NCI-H446 (cell line): ENCODE measurements at places on chromosomes 4 and X.

- DNase-seq: no peak
These were observed 102.8 kb downstream of the RTL5 start for GRCh38 chrX:72028701-72029470.

GRCh38 chr4:1207603-1208265, 35.4 kb upstream of the SPON2 start:
- peak; percentile 29 for DNase-seq

GRCh38 chrX:19285857-19286256, 57.9 kb upstream of the PDHA1 start:
- no peak for DNase-seq

- no peak for DNase-seq
These were observed 130.9 kb downstream of the RNF150 start for GRCh38 chr4:141002323-141002805.

- no peak for DNase-seq
These were observed 5.7 kb downstream of the JAKMIP1 start for GRCh38 chr4:6194458-6195195.

- DNase-seq: no peak
These were observed 82.5 kb downstream of the LCORL start for GRCh38 chr4:17939054-17939453.

GRCh38 chr4:119587796-119588195, 40.8 kb downstream of the PDE5A start:
- DNase-seq: no peak

GRCh38 chrX:43836435-43837184, 45.6 kb downstream of the MAOB start:
- DNase-seq: peak; percentile 46

DNA sequence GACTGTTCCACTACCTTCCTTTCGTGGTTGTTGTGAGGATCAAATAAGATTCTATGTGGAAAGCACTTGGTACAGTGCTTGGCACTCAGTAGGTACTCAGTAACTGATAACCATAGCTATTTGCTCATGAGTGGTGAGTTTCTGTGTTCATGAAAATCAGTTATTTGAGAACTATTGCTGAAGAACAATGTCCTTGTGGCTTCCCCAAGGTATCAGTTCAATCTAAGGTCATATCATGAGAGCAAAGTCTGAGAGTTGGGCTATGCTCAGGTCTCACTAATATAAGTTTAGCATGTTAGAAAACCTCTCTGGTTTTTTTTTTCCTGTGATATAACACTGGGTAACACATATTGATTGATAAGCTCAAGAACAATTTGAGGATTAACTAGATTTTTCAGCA, 147.8 kb downstream of the GRIA3 start:
- DNase-seq: no peak

- DNase-seq: no peak
These were observed 114.5 kb downstream of the TSPAN7 start for GRCh38 chrX:38675856-38676255.

DNA sequence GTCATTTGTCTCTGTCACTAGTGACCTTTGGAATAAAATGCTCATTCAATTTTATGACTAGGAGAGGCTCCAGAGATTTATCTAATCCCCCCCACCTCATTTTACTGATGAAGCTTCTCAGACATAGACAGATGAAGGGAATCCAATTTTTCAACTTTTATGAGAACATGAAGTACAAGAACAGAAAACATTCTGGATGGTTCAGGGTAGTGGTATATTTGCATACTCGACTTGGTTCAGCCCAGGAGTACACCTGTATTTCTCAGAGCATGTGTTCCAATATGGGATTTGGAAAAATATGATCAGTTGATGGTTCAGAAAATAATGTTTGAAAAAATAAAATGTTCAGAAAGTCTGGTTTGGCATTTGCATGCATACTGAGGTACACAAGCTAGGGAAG, 131.4 kb upstream of the GALNT7 start:
- DNase-seq: no peak

GRCh38 chrX:23332101-23332887, 2.4 kb upstream of the PTCHD1 start:
- DNase-seq: no peak

DNA sequence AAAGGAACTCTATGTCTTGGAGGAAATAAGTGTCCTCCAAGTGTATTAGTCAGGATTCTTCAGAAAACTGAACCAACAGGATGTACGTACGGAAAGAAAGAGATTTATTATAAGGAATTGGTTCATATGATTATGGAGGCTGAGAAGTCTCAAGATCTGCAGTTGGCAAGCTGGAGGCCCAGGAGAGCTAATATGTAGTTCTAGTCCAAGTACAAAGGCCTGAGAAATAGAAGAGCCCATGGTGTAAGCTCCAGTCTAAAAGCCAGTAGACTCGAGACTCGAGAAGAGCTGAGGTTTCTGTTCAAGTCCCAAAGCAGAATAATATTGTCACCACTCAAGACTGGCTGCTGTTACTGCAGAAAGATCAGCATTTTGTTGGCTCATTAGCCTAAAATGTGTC, 65.3 kb upstream of the EFNB1 start:
- no peak for DNase-seq

DNA sequence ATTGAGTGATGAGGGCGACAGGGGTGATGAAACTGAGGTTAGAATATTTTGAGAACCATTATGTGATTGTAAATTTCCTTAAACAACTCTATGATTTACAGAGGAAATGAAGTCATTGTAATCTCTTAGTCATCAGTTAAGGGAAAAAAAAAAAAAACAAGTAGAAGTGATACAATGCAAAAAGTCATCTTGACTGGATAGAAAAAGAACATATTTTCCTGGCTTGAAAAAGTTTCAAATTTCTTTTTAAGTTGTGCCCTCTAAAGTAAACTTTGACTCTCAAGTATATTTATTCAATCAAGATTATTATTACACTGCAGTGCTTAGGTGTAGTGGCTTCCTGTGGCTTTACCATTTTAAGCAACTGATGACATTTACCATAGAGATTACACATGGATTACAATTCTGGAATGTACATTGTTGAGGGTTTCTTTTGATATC, 40.6 kb downstream of the GABRB1 start:
- DNase-seq: no peak

- DNase-seq: no peak
These were observed 1.1 kb downstream of the SOWAHB start for GRCh38 chr4:76896614-76897535.

GRCh38 chr4:141534985-141535384, 101.4 kb upstream of the IL15 start:
- no peak for DNase-seq

DNA sequence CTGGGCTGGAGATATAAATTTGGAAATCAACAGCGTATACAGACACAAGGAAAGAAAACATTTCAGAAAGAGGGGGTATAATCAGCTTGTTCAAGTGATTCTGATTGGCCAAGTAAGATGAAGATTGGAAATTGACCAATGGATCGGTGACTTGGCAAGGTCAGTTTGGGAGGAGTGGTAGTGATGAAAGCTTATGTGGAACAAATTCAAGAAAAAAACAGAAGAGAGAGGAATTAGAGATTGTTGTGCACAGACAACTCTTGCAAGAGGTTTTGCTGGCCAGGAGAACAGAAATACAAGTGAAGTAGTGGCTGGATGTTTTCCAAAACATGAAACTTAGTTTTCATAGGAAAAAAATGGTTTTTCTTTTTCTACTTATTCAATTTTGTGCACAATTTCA, 16.3 kb downstream of the CD38 start:
- DNase-seq: no peak

- no peak for DNase-seq
These were observed 68.3 kb downstream of the AFAP1 start for GRCh38 chr4:7871356-7871755.

DNA sequence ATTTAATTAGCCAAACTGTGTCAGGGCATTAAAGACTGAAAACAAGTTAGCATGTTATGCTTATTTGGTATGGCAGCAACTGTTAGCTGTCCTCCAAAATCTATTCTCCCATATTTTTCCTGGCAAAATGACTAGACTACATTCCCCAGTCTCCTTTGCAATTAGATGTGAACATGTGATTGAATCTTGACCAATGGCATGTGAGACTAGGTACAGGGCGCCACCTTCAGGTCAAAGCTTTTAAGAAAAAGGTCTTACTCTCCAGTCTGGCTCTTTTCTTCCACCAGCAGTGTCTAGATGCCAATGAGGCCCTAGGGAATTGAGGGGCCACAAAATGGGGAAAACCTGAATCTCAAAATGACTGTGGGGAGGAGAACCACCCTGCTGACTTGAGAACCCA, 408.2 kb downstream of the SMARCA1 start:
- DNase-seq: peak; percentile 42

GRCh38 chrX:21806691-21807090, 32.7 kb upstream of the MBTPS2 start:
- DNase-seq: no peak

- peak; percentile 93 for DNase-seq
These were observed 344.9 kb downstream of the BCOR start for GRCh38 chrX:39752815-39753214.

GRCh38 chr4:181308476-181309312, 934.5 kb upstream of the TENM3 start:
- no peak for DNase-seq

- no peak for DNase-seq
These were observed 53.8 kb upstream of the ATXN3L start for GRCh38 chrX:13373431-13374187.
